ENCODE measurements at places on chromosomes 5 and 9.

DNA sequence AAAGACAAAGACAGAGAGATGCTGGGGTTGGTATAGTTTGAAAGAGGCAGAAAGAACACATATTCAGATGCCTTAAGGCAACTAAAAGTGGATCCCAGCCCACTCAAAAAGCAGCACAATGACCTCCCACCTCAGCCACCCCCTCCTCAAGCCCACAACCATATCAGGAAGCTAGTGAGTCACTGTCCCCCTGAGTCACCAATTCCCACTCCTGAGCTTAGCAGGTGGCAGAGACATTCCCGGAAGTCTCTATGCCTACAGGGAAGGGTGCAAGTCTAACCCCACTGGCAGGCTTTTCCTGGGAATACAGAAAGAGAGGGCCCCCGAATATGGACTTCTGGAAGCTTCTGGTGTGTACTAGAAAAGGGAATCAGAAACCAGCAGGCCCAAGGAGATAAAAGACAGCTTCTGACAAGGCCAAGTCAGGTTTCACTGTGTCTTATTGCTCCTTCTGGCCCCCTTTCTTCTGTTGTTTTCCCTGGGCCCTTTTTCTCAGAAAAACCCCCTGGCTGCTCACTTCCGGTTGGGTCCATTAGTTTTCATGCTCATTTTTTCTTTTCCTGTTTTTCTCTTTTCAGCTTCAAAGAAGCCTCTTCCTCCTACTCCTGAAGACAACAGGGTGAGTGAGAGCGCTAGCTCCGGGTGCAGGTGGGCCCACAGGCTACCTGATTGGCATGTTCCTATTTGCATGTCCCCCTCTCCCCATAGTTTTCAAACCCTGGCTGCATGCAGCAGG, 36.8 kb downstream of the ITK start:
- no peak for DNase-seq

DNA sequence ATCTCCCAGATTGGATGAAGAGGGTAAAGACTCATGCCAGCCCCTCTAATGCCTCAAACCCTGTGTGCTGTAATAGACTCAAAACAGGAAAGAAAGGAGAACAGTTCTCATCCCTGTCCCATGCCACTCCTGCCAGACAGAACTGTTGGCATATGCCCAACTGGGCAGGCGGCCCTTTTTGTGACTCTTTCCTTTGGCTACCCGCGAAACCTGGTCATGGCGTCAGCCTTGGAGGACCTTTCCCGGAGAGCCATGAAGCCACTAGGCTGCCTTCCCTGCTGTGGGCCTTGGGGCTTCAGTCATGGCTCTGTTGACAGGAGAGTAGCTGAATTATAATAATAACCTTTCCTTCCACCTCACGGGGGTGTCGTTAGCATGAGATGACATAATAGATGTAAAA, 75.9 kb upstream of the SEMA6A start:
- no peak for DNase-seq

- DNase-seq: peak; percentile 91
Observed at GRCh38 chr5:61409568-61409967, 77.5 kb downstream of the ZSWIM6 start.

GRCh38 chr5:149381986-149382338, 2.9 kb upstream of the IL17B start:
- DNase-seq: peak; percentile 81

DNA sequence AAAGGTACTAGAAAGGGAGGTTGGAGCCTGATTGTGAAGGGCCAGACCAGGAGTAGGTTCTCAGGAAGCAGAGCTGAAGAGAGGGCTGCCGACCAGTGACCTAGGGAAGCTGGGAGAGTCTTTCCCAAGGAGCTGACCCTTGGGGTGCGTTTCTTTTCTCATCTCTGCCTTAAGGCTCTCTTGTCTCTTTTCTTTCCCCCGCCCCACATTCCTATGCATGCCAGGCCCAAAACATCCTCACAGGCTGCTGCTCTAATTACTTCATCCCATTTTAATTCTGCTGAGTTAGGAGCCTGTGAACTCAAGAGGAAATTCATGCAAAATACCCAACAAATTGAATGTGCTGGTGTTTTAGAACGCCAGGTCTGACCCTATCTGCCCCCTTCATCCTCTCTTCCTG, 46.9 kb upstream of the HSPA9 start:
- DNase-seq: no peak

DNA sequence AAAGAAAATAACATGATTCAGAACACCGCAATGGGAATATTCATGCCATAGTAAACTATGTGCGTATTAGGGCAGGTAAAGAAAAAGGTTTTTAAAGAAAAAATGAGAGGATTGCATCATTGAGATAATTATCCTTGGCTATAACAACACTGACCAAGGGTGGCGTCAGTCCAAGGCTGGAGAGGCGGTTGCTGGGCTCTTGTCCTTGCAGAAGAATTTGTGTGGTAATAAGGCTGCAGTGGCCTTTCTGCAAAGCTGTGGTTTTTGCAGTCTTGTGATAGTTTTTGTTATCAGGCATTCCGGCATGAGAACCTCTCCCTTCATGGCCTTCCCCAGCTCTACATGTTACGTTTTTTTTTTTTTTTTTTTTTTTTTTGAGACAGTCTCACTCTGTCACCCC, 14.0 kb downstream of the BOD1 start:
- peak; percentile 49 for DNase-seq

All from cardiac fibroblast (primary cell).